Stimulated activated CD8-positive, alpha-beta memory T cell treated with anti-CD3 and anti-CD28 coated beads, Interleukin-2, amount 100 ng/mL, for 48 hours (primary cell): ENCODE measurements at places on chromosomes 13 and 19.

DNA sequence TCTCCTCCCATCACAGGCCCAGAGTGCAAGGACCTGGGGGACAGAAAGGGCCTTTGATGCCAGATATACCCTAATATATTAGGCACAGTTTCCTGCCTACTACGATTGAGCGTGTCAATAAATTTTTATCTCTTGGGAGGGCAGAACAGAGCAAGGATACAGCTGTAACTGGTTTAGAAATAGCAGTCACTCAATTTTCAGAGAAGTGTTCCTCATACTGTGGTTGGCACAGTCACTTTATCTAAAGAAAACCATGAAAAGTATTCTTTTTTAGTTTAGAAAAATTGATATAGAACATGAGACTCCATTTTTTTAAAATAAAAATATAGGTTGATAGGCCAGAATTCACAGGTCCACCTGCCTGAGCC lies 460 bp upstream of the ZNF155 start:
- no peak for DNase-seq

DNA sequence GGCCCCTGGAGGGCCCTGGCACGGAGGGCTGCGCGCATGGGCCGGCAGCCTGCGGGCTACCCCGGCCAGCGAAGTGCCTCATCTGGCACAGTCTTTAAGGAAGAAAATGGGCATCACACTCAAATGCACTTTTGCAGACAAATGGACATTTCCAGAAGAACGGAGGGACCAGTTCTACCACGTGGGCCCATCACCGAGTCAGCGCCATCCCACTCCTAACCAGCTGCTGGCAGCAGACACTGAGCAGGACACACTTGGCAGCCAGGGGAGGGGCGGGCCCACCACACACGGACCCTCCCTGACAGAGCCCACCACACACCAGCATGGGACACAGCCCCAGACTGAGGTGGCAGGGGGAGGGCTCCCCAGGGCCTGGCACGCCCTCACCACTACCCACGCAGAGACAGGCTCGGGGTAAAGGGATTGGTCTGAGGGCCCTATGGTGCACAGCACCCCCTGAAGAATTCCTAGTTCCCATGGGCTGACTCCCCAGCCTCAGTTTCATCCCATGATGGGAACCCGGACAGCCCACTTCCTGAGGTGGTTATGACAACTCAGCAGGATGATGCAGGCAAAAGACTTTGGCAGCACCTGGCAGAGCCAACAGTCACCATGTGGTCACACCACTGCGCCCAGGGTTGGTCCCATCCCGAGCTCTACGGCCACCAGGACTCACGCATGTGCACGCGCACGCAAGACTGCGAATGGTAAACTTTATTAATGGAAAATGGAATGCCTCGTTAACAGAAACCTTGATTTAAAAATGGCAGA lies 18.7 kb upstream of the TINCR start:
- DNase-seq = no peak

DNA sequence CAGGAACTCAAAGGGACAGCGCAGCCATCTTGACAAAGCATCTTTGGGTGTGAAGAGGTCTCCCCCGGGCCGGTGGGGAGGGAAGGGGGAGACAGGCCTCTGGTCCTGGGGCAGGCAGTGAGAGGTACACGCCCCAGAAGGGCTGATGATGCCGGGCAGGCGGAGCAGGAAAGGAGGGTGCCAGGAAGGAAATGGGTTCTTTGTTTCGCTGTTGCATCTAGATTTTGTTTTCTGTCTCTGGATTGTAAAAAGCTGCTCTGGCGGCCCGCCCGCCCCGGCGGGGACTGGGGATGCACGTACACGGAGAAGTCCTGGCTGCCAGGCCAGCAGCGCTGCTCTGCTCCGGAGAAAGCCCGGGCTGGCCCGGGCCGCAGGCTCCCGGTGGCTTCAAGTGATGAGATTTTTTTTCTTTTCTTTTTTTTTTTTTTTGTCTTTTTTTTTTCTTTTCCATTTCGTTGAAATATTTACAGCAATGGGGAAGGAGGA lies 13.2 kb upstream of the ASF1B start:
- no peak for DNase-seq

- no peak for DNase-seq
These were observed 327.8 kb downstream of the SUCLA2 start for GRCh38 chr13:47673009-47673850.

DNA sequence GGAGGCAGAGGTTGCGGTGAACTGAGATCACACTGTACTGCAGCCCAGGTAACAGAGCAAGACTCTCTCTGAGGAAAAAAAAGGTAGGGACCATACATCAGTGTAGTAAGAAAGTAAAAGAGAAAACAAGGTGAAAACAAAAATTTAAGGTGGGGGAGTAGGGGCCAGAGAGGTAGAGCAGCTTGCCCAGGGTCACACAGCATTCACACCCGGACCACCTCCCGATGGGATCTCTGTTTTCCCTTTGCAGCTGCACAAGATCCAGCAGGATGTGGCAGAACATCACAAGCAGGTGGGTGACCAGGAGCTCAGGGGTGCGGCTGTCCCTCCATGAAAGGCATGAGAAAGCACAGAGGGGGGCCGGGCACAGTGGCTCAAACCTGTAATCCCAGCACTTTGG lies 4.5 kb downstream of the TLE6 start:
- DNase-seq = no peak
